ENCODE measurements at places on chromosomes 3 and 15. TPM values are rescaled to one million over a fixed set of nuclear protein-coding genes. Genes with fewer than 3 reads are reported as not detected.
A peak's percentile ranks its signal among the peaks of the same experiment; 100 is the strongest.

GRCh38 chr15:27260523-27260922 is 289.5 kb downstream of the GABRG3 start:
- no peak for DNase-seq
- H3K27ac ChIP-seq: no peak overlapping the region
- H3K4me1 ChIP-seq: no peaks in the 10 kb centered on the region
- H3K4me3 ChIP-seq: no peak overlapping the region
- H3K36me3 ChIP-seq: no peaks in the 10 kb centered on the region

Gene GRK7
- total RNA-seq: not detected

DNA sequence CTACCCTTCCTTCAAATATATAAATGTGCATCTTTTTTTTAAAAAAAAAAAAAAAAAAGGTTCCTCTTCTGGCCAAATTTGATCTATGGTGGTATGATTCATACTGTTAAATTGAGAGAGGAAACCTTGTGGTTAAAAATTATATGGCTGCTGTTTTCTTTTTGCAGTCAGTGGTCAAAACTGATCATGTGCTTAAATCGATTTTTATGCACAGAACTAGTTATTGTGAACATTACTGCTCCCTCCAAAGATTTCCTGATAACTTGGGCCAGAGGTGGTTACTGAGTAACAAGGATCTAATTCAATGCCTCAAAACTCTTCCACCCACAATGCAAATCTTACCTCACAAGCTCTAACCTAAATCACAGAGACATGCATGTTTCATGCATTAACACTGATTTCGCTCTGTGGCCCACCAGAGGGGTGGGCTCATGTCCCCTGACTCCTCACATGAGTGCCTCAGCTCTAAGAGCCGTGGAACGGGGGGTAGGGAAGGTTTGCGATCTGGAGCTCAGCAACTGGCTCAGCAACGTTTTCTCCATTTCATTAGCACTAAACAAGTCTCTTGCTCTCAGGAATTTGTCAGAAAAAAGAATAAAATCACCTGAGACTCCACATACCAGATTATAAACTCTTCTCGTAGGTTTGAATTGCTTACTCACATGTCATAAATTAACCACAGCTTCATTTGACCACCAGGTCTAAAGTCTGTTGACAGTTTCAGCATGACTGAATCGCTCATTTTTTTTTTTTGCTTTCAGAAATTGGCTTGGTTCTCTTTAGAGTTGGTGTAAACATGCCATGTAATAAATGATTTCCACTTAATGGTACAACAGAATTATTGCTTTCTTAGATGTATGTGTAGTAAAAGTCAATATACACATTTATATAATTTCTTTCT is 280.4 kb downstream of the CD47 start:
- H3K27ac ChIP-seq: no peak overlapping the region
- H3K27me3 ChIP-seq: no peaks in the 10 kb centered on the region
- H3K4me3 ChIP-seq: no peak overlapping the region

DNA sequence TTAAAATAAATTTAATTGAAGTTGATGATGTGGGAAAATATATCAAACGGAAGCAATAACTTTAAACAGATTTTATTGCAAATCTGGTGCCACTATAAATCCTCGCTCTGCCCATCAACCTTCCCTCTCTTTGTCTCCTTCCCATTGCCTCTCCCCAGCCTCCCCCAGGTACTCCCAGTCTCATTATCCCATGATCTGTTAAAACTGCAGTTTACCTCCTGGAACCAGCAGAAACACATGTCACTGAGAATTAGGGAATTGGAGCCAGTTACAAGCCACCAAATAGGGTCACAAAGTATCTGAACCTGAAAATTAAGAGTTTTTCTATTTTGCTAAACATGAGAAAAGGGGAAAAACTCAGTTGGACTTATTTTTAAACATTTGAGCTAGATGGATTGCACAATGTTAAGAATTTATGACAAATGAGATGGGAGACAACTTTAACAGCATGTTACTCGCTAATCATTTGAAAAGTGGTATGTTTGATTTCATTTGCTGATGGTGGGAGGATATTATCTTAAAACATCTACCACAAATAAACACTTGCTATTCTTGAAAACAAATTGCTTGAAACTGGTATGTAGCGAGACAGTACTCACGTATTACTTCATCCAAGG is 2.4 kb downstream of the PLCH1 start:
- H3K4me3 ChIP-seq: no peak overlapping the region
- no peak for DNase-seq
- H3K4me1 ChIP-seq: peaks cover 6% of the 10 kb centered on the region
- no peak overlapping the region for H3K27ac ChIP-seq
- peaks cover 7% of the 10 kb centered on the region for H3K27me3 ChIP-seq

DNA sequence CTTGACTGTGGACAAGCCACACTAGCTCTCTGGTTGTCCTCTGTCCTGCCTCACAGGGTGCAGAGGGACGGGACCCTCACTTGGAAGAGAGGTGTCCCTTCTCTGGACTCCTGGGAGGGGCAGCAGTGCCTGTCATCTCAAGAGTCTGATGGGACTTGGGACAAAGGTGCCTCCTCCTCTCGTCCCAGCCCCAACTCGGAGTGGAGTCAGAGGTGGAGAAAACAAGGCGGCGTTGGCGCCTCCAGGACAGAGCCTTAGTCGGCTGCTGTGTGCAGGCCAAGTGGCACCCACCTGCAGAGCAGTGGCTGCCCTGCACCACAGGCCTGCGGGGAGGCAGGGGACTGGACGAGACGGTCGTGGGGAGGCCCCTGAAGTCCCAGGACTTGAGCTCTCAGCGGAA is 9.4 kb upstream of the SEC13 start:
- peak overlapping the region; percentile 30 for H3K27ac ChIP-seq
- no peaks in the 10 kb centered on the region for H3K36me3 ChIP-seq
- peaks cover 19% of the 10 kb centered on the region for H3K4me1 ChIP-seq
- no peaks in the 10 kb centered on the region for H3K27me3 ChIP-seq
- no peak overlapping the region for H3K4me3 ChIP-seq

DNA sequence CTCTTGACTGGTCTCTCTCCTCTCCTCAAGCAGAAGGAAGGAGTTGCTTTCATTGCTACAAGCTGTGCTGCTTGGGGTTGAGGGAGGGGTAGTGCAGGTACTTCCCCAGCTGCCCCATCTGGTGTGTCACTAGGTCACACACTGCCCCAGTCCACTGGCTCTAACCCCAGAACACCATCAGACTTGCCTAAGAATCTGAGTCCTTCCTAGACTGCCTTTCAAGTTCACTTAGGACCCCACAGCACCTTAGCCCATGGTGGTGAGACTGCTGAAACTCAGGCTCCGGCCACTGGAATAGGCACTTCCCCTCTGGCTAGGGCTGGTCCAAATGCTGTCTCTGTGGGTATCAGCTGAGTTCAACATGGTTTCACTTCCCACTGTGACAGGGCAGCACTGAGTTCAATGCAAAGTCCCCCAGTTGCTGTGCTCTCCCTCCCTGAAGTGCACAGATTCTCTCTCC is 279.7 kb upstream of the GOLGA6L4 start:
- H3K4me1 ChIP-seq: no peaks in the 10 kb centered on the region
- no peak overlapping the region for H3K27ac ChIP-seq
- no peaks in the 10 kb centered on the region for H3K27me3 ChIP-seq
- H3K4me3 ChIP-seq: no peak overlapping the region

Gene IGF2BP2
- total RNA-seq: 5.3 TPM

- DNase-seq: no peak
- no peaks in the 10 kb centered on the region for H3K27me3 ChIP-seq
- H3K27ac ChIP-seq: no peak overlapping the region
These were observed 67.2 kb downstream of the PEX5L start for GRCh38 chr3:179969525-179969924.

Gene CD276
- 8.9 TPM for total RNA-seq

GRCh38 chr3:41915353-41915752 is 46.5 kb downstream of the ULK4 start:
- H3K27me3 ChIP-seq: no peaks in the 10 kb centered on the region
- DNase-seq: no peak
- H3K27ac ChIP-seq: no peak overlapping the region
- no peaks in the 10 kb centered on the region for H3K4me1 ChIP-seq
- no peaks in the 10 kb centered on the region for H3K36me3 ChIP-seq

GRCh38 chr15:31217566-31218270 is 108.9 kb upstream of the KLF13 start:
- H3K36me3 ChIP-seq: no peaks in the 10 kb centered on the region
- DNase-seq: no peak
- peaks cover 10% of the 10 kb centered on the region for H3K4me1 ChIP-seq

- H3K36me3 ChIP-seq: no peaks in the 10 kb centered on the region
- H3K27me3 ChIP-seq: no peaks in the 10 kb centered on the region
- no peak overlapping the region for H3K4me3 ChIP-seq
- no peaks in the 10 kb centered on the region for H3K4me1 ChIP-seq
- H3K27ac ChIP-seq: no peak overlapping the region
These were observed 148.2 kb downstream of the TLE3 start for GRCh38 chr15:69949485-69949884.

DNA sequence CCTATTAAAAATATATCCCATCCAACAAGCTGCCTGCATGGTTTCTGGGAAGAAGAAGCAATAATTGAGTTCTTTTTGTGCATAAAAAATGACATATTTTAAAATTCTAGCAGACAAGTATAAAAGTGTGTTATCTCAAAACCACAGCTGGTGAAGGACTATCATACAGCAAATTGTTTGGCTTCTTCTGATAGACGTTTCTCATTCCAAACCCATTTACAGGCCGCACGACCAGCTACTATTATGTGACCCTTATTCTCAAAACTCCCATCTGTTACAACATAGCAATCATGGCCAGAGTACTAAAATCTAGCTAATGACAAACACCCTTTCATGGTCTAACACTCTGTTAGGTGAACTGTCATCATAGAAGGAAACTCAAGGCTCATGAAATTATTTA is 21.7 kb downstream of the ETFA start:
- H3K27ac ChIP-seq: no peak overlapping the region
- H3K27me3 ChIP-seq: no peaks in the 10 kb centered on the region
- DNase-seq: no peak
- H3K4me1 ChIP-seq: peaks cover 23% of the 10 kb centered on the region
- peaks cover 57% of the 10 kb centered on the region for H3K36me3 ChIP-seq
- no peak overlapping the region for H3K4me3 ChIP-seq

GRCh38 chr3:112605285-112605684 is 35.7 kb downstream of the CCDC80 start:
- no peaks in the 10 kb centered on the region for H3K27me3 ChIP-seq
- no peak overlapping the region for H3K4me3 ChIP-seq
- DNase-seq: no peak
- no peak overlapping the region for H3K27ac ChIP-seq

DNA sequence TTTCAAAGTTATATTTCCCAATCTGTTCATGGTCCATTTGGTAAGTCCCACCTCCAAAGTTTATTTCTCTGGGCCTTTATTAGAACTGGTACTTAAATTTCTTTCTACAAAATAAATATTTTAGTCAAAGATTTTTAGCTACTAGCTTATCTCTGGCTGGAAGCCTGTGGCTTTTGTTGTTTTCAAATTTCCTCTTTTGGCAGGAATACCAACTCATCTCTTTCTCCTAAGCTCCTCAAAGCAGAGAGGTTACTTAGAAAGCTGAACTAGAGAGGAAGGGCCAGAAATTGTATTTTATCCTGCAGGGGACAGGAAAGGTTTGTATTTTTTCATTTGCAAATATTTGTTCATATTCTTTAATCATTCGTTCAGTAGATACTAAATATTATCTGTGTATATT is 227.8 kb downstream of the TBL1XR1 start:
- H3K27ac ChIP-seq: no peak overlapping the region
- no peak overlapping the region for H3K4me3 ChIP-seq
- H3K36me3 ChIP-seq: no peaks in the 10 kb centered on the region
- no peaks in the 10 kb centered on the region for H3K4me1 ChIP-seq
- no peak for DNase-seq

- H3K4me1 ChIP-seq: no peaks in the 10 kb centered on the region
- no peaks in the 10 kb centered on the region for H3K27me3 ChIP-seq
- no peak for DNase-seq
- no peak overlapping the region for H3K27ac ChIP-seq
- no peak overlapping the region for H3K4me3 ChIP-seq
- no peaks in the 10 kb centered on the region for H3K36me3 ChIP-seq
These were observed 78.6 kb downstream of the TRIM42 start for GRCh38 chr3:140756240-140757016.

Gene COL7A1
- total RNA-seq: 22.2 TPM

- no peak for DNase-seq
- H3K27me3 ChIP-seq: no peaks in the 10 kb centered on the region
- H3K4me3 ChIP-seq: peak overlapping the region; percentile 24
- H3K4me1 ChIP-seq: peaks cover 13% of the 10 kb centered on the region
- H3K36me3 ChIP-seq: no peaks in the 10 kb centered on the region
These were observed 136.1 kb upstream of the RBMS3 start for GRCh38 chr3:29144807-29145206.

Gene TRIM42
- not detected for total RNA-seq

DNA sequence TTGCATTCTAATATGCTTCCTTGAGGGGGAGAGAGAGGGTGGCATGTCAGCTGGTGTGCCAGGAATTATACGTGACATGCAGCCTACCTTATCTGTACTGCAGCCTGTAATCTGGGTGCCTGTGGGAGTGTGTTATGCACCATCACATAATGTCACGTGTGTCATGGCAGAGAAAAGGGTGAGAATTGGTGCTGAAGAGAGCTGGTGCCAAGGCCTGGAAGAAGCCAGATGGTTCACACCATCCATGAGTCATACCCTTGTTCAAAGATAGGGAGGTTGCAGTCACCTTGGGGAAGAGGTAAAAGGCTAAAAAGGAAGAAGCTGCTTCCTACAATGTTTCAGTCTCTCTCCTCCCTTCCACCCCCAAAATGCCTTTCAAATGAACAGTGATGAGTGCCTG is 5.3 kb downstream of the BRPF1 start:
- H3K27ac ChIP-seq: no peak overlapping the region
- H3K27me3 ChIP-seq: no peaks in the 10 kb centered on the region
- peaks cover 17% of the 10 kb centered on the region for H3K4me1 ChIP-seq
